ENCODE measurements at places on chromosomes 7 and 10. TPM values are rescaled to one million over a fixed set of nuclear protein-coding genes. Genes with fewer than 3 reads are reported as not detected.

DNA sequence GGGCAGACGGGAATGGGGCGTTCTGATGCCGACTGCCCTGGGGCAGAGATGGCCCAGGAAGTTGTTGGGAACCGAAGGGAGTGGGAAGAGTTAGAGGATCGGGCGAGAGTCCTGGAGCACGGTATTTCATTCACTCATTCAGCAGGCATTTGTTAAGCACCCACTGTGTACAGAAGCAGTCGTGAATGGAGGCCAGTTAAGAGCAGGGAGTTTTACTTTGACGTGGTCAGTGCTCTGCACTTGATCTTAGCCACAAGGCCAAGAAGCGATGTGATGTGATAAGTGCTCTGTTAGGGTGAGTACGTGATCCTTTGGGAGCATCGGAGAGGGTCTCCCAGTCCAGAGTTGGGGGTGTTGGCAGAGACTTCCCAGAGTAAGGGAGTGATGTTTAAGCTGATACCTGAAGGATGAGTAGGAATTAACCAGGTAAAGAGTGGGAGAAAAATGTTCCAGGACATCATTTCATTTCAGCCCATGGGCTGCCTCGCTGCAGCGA is 890 bp downstream of the ZFYVE27 start:
- DNase-seq: no peak

- DNase-seq: no peak
Measured at GRCh38 chr10:10315989-10316388, 701.7 kb upstream of the CELF2 start.

GRCh38 chr10:123800821-123801220 is 90.8 kb downstream of the CPXM2 start:
- DNase-seq: no peak

- peak; percentile 65 for DNase-seq
Measured at GRCh38 chr7:7157177-7157886, 25.0 kb upstream of the C1GALT1 start.

DNA sequence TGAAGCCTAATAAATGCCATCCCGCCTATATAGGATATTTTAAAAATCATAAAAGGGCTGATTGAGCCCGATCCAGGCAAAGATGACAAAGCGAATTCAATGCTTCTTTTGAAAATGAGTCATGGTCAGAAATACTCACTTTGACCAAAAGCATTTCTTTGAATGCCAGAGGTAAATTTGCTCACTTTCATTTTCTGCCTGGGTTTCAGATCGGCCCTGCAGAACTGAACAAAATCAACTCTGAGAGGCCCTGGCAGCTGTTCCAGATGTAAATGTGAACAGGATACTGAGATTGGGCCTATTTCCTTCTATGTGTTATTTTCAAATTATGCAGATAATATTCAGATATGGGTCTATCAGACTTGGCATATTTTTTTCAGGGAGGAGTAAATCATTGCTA is 114.8 kb upstream of the ARID5B start:
- DNase-seq: peak; percentile 30

DNA sequence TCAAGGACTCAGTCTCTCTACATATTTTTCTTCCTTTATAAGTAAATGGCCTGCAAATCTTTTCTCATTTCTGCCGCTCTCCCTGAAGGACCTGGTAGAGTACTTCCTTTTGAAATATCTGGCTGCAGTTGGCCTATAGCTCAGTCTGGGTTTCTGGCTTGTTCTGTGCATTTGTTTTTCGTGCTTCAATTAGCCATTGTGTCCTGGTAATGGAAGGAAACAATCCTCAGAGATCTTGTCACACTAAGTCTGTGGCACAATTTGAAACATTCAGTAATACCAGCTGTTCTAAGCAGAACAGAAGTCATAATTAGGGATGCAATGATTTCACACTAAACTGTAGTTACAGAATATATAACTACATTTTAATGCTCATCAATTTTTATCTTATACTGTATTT is 545.0 kb downstream of the NRG3 start:
- no peak for DNase-seq

GRCh38 chr10:121244818-121245217 is 353.4 kb downstream of the FGFR2 start:
- DNase-seq: no peak

DNA sequence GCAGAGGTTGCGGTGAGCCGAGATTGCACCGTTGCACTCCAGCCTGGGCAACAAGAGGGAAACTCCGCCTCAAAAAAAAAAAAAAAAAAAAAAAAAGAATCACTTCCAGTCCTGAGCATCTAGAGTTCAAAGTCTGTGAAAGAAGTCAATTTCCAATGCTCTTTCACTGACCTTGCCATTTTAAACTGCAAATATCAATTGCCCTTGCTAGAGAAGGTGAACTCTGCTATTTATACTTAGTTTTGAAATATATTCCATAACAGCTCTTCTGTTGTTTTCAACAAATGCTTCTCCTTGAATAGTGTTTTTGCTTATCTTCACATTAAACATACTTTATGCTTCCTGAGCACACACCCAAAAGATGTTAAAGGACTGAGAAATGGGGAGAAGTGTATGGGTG is 331.3 kb downstream of the PHTF2 start:
- DNase-seq: no peak

GRCh38 chr10:25505466-25505865 is 330.7 kb downstream of the GPR158 start:
- no peak for DNase-seq

- DNase-seq: no peak
Measured at GRCh38 chr10:126907423-126907970, 2.3 kb downstream of the DOCK1 start.

DNA sequence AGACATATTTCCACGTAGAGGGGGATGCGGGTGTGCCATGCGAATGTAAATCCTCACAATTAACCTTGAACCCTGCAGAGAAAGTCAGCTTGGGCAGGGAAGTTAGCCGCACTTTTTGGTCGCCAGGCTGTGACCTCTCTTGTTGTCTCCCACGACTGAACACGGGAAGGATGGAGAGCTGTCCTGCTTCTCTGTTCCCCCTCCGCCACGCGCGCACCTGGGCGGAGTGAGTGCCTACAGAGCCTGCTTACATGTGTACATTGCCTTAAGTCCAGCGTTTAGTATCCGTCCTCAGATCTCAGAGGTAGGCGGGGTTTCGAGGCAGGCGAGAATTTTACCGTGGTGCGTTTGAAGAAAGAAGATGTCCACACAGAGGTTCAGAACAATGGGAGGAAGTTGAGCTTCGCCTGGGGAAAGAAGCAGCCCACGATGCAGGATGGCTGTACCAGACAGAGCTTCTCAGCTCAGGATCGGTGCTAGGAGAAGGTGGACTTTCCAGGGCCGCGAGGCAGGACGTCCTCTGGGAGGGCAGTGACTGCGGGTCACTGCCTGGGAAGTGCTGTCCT is 482 bp upstream of the ERCC6 start:
- DNase-seq: peak; percentile 42

DNA sequence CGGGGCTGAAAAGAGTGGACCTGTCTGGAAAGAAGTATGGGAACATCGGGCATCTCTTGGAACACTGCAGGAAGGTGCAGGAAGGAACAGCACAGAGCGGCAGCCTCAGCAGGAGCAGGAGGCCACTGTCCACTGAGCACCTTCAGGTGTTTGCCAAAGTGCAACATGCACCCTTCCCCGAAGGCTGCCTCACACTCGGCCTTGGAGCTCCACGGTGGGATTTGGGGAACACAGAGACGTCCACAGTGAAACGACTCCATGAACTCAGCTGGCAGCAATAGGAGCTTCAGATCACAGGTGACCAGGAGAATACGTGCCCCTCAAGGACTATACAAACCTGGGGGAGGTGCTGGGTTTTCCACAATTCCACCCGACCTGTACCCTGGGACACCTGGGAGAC is 140.3 kb upstream of the RET start:
- DNase-seq: no peak

- no peak for DNase-seq
Measured at GRCh38 chr10:112209684-112210131, 26.1 kb upstream of the GPAM start.

DNA sequence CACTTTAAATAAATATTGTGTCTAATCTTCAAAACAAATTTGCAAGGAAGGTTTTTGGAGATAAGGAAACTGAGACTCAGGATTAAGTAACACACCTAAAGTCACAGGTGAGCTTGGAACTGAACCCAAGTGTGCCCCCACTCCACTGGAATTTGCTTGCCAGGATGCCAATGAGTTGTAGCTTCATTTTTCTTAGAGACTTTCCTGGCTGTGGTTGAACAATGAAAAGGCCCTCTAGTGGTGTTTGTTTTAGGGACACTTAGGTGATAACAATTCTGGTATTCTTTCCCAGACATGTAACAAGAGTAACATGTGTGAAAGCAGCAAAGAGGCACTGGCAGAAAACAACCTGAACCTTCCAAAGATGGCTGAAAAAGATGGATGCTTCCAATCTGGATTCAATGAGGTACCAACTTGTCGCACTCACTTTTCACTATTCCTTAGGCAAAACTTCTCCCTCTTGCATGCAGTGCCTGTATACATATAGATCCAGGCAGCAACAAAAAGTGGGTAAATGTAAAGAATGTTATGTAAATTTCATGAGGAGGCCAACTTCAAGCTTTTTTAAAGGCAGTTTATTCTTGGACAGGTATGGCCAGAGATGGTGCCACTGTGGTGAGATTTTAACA is 1.5 kb downstream of the IL6 start:
- DNase-seq: no peak

DNA sequence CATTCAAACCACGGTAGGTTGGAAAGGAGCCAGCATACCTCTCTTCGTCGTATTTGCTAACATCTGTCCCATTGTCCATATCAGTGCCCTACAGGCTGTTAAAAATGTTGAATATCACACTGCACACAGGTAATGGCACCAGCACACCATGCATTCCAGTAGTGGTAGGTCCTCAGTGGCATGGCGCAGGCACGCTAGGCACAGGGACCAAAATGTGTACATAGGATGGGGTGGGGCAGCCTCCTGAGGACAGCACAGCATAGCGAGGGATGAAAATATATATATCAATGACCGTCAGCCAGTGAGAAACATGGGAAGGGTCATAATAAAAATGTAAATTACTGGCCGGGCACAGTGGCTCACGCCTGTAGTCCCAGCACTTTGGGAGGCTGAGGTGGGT is 99.9 kb upstream of the CTBP2 start:
- no peak for DNase-seq

DNA sequence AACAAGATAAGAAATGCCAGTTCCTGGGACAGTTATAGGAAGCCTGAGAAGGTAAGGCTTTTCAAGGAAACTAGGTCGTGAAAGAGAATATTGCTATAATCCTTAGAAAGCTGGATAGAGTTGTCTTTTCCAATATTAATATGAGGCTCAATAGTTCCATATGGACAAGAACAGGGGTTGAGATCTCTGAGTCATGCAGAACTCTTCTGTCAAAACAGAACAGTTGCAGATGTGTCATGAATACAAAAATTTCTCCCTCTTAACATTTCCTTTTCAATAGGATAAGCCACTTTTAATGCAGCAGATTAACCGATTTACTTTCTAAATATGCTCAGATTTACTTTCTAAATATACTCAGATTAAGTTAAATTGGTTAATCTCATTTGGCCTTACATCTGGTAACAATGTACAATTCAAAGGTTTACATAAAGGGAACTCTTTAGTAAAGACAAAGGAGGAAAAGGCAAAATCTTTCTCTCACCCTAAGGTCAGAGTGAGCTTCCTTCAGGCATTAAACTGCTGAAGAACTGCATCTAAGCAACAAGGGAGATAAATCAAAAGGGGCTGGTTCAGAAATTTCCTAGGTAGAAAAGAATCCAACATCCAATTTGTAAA is 104.7 kb upstream of the PCDH15 start:
- no peak for DNase-seq

GRCh38 chr7:90551036-90551435 is 45.1 kb upstream of the CDK14 start:
- DNase-seq: no peak

GRCh38 chr7:8627325-8627724 is 193.9 kb downstream of the NXPH1 start:
- no peak for DNase-seq

The TAS2R3 gene
- total RNA-seq: 0.69 TPM

The RNF133 gene
- not detected for total RNA-seq

The LRRC17 gene
- 0.25 TPM for total RNA-seq

The POLR1F gene
- total RNA-seq: 25.8 TPM

The CRYGN gene
- not detected for total RNA-seq

The TSPAN12 gene
- not detected for total RNA-seq

The CYP2C19 gene
- total RNA-seq: not detected

The SPDYE18 gene
- total RNA-seq: 0.33 TPM

The PCLO gene
- total RNA-seq: under 0.01 TPM

The TRIP6 gene
- 22.2 TPM for total RNA-seq

The TMEM236 gene
- total RNA-seq: 0.02 TPM

The BTRC gene
- 15.5 TPM for total RNA-seq

The HMX2 gene
- total RNA-seq: 0.28 TPM

Measured in activated CD4-positive, alpha-beta T cell treated with anti-CD3 and anti-CD28 coated beads for 36 hours (primary cell).